ENCODE measurements at places on chromosomes 7 and 10.
A peak's percentile ranks its signal among the peaks of the same experiment; 100 is the strongest.

- no peak for DNase-seq
These were observed 1068.9 kb downstream of the TYW1 start for GRCh38 chr7:68065581-68065980.

DNA sequence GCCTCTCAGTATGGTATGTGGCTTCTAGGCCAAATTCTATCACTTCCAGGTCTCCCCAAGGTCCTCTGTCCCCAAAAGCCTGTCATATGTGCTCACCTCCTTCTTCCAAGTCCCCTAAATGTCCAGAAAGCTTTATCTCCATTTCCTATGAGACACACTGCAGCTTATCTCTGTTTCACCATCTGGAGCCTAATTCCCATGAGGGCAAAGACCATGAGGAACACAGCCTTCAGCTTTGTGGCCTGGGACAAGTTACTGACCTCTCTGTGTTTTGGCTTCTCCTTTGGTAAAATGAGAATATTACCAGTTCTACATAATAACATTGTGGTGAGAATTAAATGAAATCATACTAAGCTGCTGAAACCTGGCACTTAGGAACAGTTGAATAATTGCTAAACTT is 19.2 kb downstream of the ST8SIA6 start:
- no peak for DNase-seq

- DNase-seq = no peak
These were observed 322.8 kb upstream of the SORCS1 start for GRCh38 chr10:107487284-107487683.

- DNase-seq = no peak
These were observed 98.0 kb downstream of the KAT6B start for GRCh38 chr10:74924251-74924963.

- DNase-seq = no peak
These were observed 19.7 kb upstream of the PON2 start for GRCh38 chr7:95454438-95455045.

- no peak for DNase-seq
These were observed 99.1 kb downstream of the UNCX start for GRCh38 chr7:1331561-1332467.

- DNase-seq = no peak
These were observed 497 bp upstream of the RAB11FIP2 start for GRCh38 chr10:118047157-118047719.

GRCh38 chr7:115128154-115128553 is 206.3 kb downstream of the MDFIC start:
- no peak for DNase-seq

GRCh38 chr7:157404845-157405481 is 68.2 kb downstream of the DNAJB6 start:
- DNase-seq = peak; percentile 61

DNA sequence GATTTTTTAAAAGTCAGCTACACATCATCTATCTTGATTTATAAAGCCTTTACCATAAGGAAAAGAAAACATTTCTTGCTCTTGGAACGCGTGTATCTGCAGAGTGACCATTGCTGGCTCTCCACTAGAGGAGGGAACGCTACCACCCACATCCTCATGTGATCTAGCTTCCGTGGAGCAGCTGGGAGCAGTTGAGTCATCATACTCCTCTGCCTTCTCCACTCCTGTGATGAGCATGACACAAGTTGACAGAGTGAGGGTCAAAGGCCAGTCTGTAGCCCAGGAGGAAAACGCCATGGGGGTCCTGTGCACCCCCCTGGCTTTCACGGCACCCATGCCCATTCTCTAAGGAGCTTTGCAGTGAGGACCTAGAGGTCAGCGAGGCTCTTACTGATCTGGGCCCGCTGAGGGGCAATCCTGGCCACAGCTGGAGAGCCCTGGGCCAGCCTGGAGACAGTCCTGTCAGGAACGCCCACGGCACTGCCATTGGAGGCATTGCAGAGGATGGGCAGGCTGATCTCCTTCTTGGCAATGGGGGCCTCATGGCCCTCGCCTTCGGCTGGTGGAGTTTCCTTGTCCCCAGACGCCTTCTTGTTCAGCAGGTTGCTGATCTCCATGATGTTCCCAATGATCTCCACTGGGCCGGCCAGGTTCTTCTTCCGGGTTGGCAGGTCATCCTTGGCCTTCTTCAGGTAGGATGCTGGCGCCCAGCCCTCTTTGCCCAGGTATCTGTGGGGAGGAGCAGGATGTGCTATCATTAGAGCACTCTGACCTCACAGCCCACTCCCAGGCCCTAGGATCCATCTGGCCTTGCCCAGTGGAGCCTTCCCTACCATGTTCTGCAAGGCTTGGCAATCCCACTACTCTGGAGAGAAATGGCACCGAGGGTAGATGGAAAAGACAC is 119.2 kb downstream of the NEURL1 start:
- DNase-seq = no peak

DNA sequence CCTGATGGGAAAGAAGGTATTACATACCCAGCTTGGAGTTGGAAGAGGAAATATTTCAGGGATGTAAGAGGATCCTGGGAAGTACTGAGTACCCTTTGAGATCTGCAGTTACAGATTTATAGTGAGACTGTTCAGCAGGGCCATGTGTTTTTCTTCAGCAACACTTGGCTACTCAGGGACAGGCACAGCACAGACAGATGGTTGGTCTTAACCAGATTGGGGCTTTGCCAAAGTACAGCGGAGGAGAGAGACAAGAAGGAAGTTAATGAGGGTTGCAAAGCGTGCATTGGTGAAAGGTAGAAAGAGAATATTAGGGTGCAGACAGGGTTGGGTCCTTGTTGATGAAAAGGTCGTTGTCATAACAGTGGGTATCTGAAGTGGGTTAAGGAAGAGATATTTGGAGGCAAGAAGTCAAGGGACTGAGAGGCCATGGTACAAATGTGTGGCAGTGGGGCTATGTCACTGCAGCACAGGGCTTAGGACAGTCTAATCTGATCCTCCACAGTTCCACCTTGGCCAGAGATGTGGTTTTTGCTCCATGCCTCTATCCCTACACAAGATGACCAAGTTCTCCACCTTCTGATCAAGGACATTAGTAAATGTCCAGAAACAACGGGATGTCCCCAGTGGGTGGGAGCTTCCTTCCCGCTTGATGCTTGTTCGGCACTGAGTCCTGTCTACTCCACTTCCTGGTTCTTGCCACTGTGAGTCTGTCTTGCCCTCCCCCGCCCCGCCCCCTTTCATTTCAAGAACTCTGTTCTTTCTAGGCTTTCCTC is 18.9 kb upstream of the DNAJC1 start:
- peak; percentile 32 for DNase-seq

- no peak for DNase-seq
These were observed 557.2 kb upstream of the CELF2 start for GRCh38 chr10:10460451-10460850.

- no peak for DNase-seq
These were observed 18.4 kb downstream of the CTBP2 start for GRCh38 chr10:125141860-125142484.

DNA sequence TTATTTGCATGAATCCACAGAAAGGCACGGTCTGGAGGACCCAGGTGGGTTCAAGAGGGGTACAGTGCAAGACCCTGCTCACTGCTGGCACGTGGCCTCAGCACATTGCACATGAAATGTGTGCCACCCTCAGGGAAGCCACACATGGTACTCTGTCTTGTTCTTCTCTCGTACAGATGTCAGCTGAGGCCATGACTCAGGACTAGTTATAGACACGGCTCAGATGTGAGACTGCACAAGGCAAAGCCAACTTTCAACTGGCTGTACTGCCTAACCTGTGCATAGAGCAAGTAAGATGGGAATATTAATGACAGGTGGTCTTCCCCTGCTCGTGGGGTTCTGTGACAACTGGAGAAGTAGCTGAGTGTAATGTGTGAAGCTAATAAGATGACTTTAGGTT is 249.4 kb upstream of the CTBP2 start:
- no peak for DNase-seq

DNA sequence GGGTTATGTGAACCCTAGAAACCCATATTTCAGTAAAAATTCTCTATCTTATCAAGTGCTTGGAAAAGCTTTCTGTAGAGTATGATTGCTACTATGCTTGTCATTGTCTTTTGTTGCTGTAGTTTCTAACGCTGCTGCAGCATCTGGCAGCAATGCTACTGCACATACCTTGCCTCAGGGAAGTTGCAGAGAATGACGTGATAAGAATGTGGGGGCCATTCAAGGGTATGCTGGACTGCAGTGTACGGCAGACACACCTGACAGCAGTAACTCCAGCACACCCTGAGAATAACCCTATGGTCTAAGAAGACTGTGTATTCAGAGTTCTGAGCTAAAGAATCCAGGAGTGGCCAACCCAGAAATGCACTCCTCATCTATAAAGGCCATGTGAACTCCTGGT is 20.5 kb downstream of the TRIM4 start:
- no peak for DNase-seq

DNA sequence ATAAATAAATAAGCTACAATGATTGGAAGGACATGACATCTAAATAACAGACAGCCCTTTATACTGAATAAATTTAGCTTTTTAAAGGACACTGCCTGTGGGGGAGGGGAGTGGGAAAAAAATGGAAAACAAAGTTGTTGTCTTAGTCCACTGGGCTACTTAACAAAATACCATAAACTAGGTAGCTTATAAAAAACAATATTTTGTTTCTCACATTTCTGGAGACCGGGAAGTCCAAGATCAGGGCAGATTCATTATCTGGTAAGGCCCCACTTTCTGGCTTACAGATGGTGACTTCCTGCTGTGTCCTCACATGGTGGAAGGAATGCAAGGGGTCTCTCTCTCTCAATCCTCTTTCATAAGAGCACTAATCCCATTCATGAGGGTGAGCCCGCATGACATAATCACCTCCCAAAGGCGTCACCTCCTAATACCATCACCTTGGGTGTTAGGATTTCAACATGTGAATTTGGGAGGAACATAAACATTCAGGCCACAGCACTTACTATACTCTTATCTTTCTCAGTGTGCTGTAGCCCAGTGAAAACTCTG is 43.0 kb downstream of the DNAJC12 start:
- DNase-seq = no peak

GRCh38 chr10:125773687-125774543 is 1.7 kb downstream of the MMP21 start:
- no peak for DNase-seq

DNA sequence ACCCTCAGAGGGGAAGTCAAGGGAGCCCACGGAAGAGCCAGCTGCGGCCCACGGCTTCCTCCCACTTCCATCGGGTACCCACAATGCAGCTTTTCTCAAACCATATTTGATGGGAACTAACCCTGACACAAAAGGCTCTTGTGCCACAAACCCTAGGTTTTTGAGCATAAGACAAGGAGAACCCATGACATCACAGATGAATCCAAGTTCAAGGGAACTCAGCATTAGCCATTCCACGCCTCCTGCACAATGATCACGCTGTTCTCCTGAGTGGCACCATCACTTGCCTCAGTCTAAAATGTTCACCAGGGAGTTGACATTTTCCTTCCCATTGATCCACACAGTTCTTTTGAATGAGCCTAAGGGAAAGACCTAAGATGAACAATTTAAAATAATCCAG is 70.4 kb downstream of the ITIH5 start:
- no peak for DNase-seq

- DNase-seq = no peak
These were observed 590.0 kb upstream of the SEMA3D start for GRCh38 chr7:85776691-85777345.

DNA sequence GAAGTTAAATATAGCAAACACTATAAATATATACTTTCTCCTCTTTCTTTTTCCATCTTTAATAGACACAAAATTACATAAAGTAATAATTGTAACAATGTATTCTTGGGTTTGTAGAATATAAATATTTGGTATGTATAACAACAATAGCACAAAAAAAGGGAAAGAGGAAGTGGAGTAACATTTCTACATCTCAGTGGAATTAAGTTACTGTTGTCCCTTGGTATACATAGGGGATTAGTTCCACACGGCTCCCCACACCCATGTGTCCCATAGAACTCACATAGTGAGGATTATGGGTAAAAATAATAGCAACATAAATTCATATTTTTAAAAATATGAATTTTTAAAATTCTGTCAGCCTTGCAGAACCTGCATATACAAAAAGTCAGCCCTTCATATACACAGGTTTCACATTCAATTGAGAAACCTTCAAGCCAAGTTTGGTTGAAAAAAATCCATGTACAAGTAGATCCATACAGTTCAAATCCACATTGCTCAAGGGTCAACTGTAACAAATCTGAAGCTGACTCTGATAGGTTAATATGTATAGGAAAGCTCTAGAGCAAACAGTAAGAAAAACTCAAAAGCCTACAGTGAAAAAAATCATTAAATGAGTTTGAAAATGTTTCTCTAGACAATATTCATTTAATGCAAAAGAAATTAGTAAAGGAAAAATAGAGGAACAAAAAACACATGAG is 92.4 kb downstream of the HYCC1 start:
- DNase-seq = no peak
